ENCODE measurements at places on chromosomes 5 and 9. TPM values are rescaled to one million over a fixed set of nuclear protein-coding genes. Genes with fewer than 3 reads are reported as not detected.
A peak's percentile ranks its signal among the peaks of the same experiment; 100 is the strongest.

The EFNA5 gene
- total RNA-seq, result 65.0 TPM

The RMRP gene
- total RNA-seq, result 16,039 TPM

DNA sequence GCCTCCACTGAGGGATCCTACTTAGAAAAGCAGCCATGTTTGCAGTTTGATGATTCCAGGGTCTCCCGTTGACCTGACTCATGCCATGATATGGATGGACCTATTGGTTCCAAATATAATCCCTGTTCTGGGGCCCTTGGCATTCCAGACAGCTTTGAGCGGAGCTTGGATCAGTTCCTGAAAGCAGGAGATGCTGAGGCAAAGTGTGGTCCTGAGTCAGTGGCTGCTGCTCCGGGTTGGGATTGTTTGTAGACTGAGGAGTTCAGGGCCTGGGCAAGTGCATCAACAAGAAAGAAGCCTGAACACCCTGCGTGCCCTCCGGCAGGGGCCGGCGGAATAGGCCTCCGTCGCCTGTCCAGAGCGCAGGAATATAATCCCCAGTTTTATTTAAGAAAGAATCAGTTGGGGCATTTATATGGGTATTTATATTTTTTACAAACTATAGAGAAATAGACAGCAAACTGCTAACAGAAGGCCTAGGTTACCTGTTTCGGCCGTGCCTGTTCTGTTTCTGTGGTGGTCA is 50.6 kb downstream of the LRSAM1 start:
- H3K36me3 ChIP-seq, result peaks cover 3% of the 10 kb centered on the region
- no peak for DNase-seq
- H3K4me1 ChIP-seq, result no peaks in the 10 kb centered on the region
- no peaks in the 10 kb centered on the region for H3K27me3 ChIP-seq

The EGFL7 gene
- total RNA-seq, result 20.7 TPM

GRCh38 chr9:4344946-4345345 is 45.1 kb upstream of the GLIS3 start:
- DNase-seq, result no peak
- H3K27me3 ChIP-seq, result no peaks in the 10 kb centered on the region
- H3K4me1 ChIP-seq, result peaks cover 5% of the 10 kb centered on the region
- peak overlapping the region; percentile 12 for H3K27ac ChIP-seq

- H3K36me3 ChIP-seq, result no peaks in the 10 kb centered on the region
- H3K4me1 ChIP-seq, result peaks cover 23% of the 10 kb centered on the region
- H3K27ac ChIP-seq, result no peak overlapping the region
- no peak overlapping the region for H3K4me3 ChIP-seq
- no peak for DNase-seq
These were observed 26.5 kb downstream of the KCNMB1 start for GRCh38 chr5:170362656-170363055.

- no peak overlapping the region for H3K4me3 ChIP-seq
- DNase-seq, result no peak
- peaks cover 31% of the 10 kb centered on the region for H3K36me3 ChIP-seq
- peaks cover 10% of the 10 kb centered on the region for H3K4me1 ChIP-seq
- H3K27me3 ChIP-seq, result no peaks in the 10 kb centered on the region
These were observed 42.7 kb downstream of the SCGB3A1 start for GRCh38 chr5:180548563-180548962.

The ARID3C gene
- total RNA-seq, result 0.26 TPM

DNA sequence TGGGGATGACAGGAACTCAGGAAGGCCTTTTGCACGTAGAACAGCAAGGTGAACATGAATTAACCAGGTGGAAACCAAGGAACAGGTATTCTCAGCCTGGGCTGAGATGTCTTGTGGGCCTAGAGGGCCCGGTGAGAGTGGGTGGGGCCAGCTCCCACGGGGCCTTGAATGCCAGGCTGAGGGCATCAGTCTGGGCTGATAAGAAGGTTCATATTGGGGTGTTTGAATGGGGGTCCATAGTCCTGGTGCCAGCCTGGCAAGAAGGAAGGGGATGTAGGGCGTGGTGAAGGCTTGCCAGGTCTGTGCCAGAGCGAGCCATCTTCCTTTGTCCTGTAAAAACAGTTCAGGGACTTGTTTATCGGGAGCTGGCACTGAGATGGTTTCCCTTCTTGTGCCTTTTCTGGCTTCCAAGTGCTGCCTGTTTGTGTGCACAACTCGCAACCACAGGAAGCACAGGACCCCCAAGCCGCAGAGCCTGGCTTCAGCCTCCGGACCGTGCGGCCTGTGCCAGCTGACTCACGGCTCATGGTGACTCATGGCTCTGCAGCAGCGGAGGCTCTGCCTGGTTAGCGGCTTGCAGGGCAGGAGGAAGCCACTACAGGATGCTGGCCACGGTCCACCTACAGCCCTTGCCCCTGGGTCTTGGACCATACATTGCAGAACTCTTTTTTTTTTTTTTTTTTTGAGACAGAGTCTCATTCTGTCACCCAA is 2.4 kb downstream of the CARD19 start:
- no peak for DNase-seq
- peak overlapping the region; percentile 34 for H3K4me3 ChIP-seq
- H3K4me1 ChIP-seq, result peaks cover 16% of the 10 kb centered on the region
- no peak overlapping the region for H3K27ac ChIP-seq
- no peaks in the 10 kb centered on the region for H3K27me3 ChIP-seq

The FAM163B gene
- total RNA-seq, result not detected

DNA sequence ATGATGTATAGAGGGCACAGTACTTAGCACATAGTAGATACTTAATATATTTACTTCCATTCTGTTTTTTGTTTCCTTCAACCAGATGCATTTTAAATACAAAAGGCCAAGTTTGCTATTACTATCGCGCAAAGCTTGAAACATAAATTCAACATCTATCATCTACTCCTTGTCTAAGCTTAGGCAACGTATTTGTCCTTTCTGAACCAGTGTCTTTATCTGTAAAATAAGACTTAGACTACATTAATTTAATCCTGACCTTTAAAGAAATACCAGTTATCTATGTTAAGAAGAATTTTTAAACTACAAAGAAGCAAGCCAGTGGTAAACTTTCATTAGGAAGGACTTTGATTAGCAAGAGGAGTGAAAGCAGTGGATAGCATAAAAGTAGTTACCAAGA is 173.0 kb downstream of the WDR70 start:
- no peak for DNase-seq
- H3K36me3 ChIP-seq, result no peaks in the 10 kb centered on the region

The POU5F2 gene
- total RNA-seq, result 0.29 TPM

DNA sequence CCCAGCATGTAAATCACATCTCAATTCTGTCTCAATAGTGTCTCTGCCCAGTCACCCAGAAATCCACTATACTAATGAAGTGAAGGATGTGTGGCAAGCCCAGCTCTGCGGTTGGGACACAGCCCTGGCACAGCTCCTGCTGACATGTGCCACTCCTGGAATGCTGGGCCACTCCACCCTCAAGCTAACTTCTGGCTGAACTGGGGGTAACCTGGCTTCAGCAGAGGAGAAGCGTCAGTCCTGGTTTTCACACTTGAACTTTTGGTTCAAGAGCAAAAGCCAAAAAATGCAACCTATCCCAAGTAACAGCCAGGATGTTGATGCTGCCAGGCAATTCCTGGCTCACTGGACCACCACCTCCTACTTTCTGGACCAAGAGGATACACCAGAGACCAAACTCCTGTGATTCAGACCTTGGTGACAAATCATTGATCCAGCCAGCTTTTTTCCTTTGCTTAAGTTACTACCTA is 86.4 kb downstream of the ARRDC3 start:
- H3K4me1 ChIP-seq, result peaks cover 6% of the 10 kb centered on the region
- no peaks in the 10 kb centered on the region for H3K36me3 ChIP-seq
- H3K27ac ChIP-seq, result no peak overlapping the region

DNA sequence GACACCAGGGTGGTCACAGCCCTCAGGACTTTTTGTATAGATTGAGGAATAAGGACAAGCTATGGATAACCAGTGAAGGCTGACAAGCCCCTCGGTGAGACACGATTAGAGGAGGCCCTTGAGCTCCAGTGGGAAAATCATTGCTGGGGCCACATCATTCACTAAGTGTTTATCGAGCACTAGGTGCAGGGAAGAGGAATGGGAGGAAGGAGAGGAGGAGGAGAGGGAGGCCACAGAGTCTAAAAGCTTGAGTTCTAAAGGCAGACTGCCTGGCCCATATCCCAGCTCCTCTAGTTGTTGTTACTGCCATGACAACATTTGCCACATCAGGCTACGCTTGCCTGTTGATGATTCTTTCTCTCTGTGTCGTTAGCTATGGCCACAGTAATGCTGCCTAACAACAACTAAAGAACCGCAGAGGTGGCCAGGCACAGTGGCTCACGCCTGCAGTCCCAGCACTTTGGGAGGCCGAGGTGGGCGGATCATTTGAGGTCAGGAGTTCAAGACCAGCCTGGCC is 37.6 kb downstream of the NKX2-5 start:
- no peaks in the 10 kb centered on the region for H3K36me3 ChIP-seq
- no peak for DNase-seq
- no peaks in the 10 kb centered on the region for H3K4me1 ChIP-seq
- H3K27ac ChIP-seq, result no peak overlapping the region

DNA sequence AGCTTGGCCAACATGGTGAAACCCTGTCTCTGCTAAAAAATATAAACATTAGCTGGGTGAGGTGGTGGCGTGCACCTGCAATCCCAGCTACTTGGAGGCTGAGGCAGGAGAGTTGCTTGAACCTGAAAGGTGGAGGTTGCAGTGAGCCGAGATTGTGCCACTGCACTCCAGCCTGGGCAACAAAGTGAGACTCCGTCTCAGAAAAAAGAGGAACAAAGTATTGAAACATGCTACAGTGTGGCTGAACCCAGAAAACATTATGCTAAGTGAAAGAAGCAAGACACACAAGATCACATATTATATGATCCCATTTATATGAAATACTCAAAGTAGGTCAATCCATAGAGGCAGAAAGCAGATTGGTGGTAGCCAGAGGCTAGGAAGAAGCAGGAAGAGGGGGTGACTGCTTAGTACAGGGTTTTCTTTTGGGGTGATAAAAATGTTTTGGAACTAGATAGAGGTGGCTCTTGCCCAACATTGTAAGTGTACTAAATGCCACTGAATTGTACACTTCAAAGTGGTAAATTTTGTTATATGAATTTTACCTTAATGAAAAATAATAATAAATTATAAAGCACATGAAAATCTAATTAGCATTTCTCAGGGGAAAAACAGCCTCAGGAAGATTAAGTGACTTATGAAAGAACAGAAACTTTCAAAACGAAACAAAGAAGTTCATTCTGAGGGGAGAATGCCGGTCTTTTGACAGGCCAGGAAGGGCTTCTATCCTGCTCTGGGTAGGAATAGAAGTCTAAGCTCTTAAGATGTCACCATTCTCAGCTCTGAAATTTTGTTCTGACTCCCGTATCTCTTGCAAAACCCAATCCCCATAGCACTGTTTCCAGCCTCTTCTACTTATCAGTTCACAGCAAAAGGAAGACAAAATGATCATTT is 161.1 kb upstream of the TBCA start:
- no peaks in the 10 kb centered on the region for H3K36me3 ChIP-seq
- H3K4me1 ChIP-seq, result no peaks in the 10 kb centered on the region
- no peak overlapping the region for H3K4me3 ChIP-seq
- DNase-seq, result no peak
- H3K27me3 ChIP-seq, result peaks cover 61% of the 10 kb centered on the region

GRCh38 chr5:137233726-137234125 is 265.4 kb downstream of the SPOCK1 start:
- no peaks in the 10 kb centered on the region for H3K36me3 ChIP-seq
- DNase-seq, result no peak

- no peak overlapping the region for H3K27ac ChIP-seq
- H3K36me3 ChIP-seq, result no peaks in the 10 kb centered on the region
- H3K27me3 ChIP-seq, result no peaks in the 10 kb centered on the region
- H3K4me3 ChIP-seq, result no peak overlapping the region
- no peak for DNase-seq
- H3K4me1 ChIP-seq, result no peaks in the 10 kb centered on the region
These were observed 216.4 kb upstream of the CYLC2 start for GRCh38 chr9:102778746-102779145.

DNA sequence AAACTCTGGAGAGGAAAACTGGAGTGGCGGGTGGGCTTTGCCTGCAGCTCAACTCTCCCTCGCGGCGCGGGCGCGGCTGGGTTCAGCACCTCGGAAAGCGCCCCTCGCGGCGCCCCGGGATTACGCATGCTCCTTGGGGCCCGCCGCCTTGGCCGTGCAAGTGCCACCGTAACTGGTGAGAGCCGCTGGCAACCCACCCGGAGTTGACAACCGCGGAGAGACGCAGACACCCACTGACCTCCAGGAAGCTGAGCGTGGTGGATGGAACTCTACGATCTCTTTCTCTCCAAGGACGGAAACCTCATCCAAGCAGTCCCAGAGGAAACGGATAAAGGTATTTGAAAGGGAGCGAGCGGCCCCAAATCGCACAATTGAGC is 194 bp upstream of the RXFP3 start:
- peak; percentile 90 for DNase-seq
- H3K4me3 ChIP-seq, result peak overlapping the region; percentile 86
- H3K4me1 ChIP-seq, result peaks cover 5% of the 10 kb centered on the region
- no peaks in the 10 kb centered on the region for H3K36me3 ChIP-seq
- H3K27me3 ChIP-seq, result peaks cover 29% of the 10 kb centered on the region

DNA sequence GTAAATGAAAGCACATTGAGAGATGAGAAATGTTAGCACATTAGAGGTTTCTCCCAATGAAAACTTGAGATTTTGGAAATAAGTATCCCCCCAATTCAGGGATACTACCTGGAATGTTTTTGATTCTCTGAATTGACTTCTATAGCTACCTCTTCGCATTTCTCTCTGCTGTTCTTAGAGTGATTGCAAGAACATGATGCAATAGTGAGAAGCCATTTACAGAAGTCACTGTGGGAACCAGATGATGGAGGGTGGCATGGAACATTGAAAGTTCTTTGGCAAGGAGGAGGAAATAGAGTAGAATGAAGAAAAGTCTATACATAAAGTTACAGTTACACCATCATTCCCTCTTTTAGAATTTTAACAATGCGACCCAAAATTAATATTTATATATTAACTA is 9.2 kb downstream of the NPR3 start:
- peaks cover 60% of the 10 kb centered on the region for H3K36me3 ChIP-seq
- DNase-seq, result no peak
- H3K27ac ChIP-seq, result no peak overlapping the region
- no peak overlapping the region for H3K4me3 ChIP-seq
- peaks cover 4% of the 10 kb centered on the region for H3K4me1 ChIP-seq
- H3K27me3 ChIP-seq, result peaks cover 5% of the 10 kb centered on the region

DNA sequence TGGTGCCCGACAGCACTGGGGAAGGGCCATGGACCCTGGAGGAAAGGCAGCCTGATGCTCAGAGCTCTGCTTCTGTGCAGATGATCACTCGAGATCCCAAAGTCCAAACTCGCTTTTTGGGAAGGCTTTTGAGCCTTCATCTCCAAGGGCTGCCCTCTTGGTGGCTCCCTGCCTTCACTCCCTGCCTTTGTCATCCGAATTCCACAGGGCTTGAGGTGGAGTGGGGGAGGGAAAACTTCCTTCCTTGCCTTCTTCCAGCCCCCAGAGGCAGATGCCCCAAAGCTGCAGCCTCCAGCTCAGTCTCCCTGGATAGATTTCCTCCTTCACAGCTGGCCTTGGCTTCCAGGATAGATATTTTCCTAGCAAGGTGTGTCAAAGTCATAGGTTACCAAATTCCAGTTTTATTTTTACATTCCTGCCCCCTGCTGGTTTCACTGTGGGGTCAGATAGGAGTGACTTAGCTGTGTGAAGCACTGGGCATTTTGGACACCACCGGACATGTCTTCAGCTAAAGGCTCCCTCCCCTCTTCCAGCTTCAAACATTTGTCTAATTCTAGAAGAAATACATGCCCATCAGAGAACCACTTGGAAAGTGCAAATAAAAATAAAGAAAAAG is 268.2 kb downstream of the HSPA4 start:
- no peaks in the 10 kb centered on the region for H3K27me3 ChIP-seq
- DNase-seq, result no peak
- peaks cover 4% of the 10 kb centered on the region for H3K4me1 ChIP-seq
- no peak overlapping the region for H3K4me3 ChIP-seq

- peak overlapping the region; percentile 92 for H3K4me3 ChIP-seq
- peak overlapping the region; percentile 91 for H3K27ac ChIP-seq
- no peaks in the 10 kb centered on the region for H3K27me3 ChIP-seq
These were observed 566 bp upstream of the FOCAD start for GRCh38 chr9:20683351-20684034.

The FOXD4L3 gene
- total RNA-seq, result not detected
